ENCODE measurements at places on chromosomes 4 and X.
A peak's percentile ranks its signal among the peaks of the same experiment; 100 is the strongest.

DNA sequence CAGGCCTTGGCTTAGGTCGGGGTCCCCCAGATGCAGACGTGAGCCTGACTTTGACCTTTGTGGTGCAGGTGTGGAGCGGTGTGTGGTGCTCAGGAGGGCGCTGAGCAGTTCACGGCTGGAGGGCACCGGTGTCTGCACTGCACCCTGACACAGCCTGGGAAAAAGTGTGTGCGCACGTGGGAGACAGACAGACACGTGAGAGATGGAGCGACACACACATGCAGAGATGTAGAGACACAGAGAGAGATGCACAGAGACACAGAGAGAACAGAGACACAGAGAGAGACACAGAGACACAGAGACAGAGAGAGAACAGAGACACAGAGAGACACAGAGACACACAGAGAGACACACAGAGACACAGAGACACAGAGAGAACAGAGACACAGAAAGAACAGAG lies 6.2 kb upstream of the HTRA3 start:
- H3K36me3 ChIP-seq = no peaks in the 10 kb centered on the region
- DNase-seq = no peak
- peaks cover 2% of the 10 kb centered on the region for H3K27me3 ChIP-seq
- H3K27ac ChIP-seq = no peak overlapping the region
- peaks cover 14% of the 10 kb centered on the region for H3K4me1 ChIP-seq

DNA sequence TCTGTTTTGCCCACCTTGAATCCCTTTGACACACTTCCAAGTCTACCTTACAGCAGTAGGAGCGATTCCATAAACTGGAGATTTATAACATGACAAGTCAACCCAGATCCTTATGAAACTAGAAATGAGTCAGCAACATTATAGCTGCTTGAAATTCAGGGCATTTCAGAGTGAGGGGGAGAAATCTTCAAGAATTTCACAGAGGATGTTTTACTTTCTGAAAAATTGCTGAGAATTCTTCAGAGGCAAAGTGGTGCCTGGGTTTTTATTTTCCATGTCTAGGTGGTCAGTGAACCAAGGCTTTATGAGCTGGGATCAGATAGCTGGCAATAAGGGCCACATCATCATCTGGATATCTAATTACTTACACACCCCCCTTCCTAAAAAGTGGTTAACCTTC lies 119.8 kb downstream of the PPARGC1A start:
- DNase-seq = peak; percentile 55
- no peak overlapping the region for H3K27ac ChIP-seq
- no peaks in the 10 kb centered on the region for H3K36me3 ChIP-seq
- H3K4me1 ChIP-seq = no peaks in the 10 kb centered on the region
- no peaks in the 10 kb centered on the region for H3K27me3 ChIP-seq

- H3K27ac ChIP-seq = peak overlapping the region; percentile 33
- H3K36me3 ChIP-seq = no peaks in the 10 kb centered on the region
- H3K4me1 ChIP-seq = peaks cover 3% of the 10 kb centered on the region
- peak; percentile 17 for DNase-seq
- H3K27me3 ChIP-seq = no peaks in the 10 kb centered on the region
Observed at GRCh38 chrX:64204701-64205440, 637 bp downstream of the AMER1 start.

- no peaks in the 10 kb centered on the region for H3K4me1 ChIP-seq
- H3K36me3 ChIP-seq = no peaks in the 10 kb centered on the region
- no peak for DNase-seq
- H3K27ac ChIP-seq = no peak overlapping the region
Observed at GRCh38 chr4:116811730-116812129, 273.6 kb downstream of the TRAM1L1 start.

DNA sequence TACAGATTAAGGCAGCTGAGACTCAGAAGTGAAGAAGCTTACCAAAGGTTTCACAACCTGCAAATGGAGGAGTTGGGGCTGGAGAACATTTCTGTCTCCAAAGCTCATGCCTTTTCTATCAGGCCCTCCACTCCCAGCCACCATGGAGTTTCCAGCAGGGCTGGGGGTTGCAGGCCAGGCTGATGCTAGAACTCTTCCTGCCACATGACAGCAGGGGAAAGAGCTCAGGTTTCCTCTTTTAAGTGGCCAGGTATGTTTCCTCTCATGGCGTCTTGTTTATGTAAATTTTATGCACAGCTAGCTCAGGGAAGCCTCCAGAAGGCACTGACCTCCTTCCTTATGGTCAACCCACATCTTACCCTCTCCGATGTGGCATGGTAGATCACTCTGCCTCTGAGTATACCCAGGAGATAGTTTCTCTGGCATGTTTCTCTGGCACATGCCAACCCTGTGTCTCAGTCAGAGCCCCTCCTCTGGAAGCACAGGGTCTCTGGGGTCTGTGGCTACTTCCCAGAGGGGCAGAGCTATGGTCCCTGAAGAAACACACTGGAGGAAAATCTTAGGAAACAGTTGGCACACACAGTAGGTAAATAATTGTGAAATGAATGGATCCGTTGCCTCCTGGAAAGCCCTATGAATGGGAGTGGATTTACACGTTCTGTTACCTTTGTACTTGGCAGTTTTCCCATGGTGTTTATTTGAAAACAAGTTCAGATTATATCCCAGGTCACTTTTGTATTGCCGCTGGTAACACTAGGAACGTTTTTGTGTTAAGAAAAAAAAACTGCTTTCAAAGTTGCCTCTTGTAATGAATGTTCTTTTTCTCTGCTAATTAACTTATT lies 28.9 kb downstream of the PDK3 start:
- H3K4me1 ChIP-seq = peaks cover 3% of the 10 kb centered on the region
- H3K27me3 ChIP-seq = no peaks in the 10 kb centered on the region
- H3K36me3 ChIP-seq = no peaks in the 10 kb centered on the region
- no peak for DNase-seq

- H3K27me3 ChIP-seq = no peaks in the 10 kb centered on the region
- H3K36me3 ChIP-seq = no peaks in the 10 kb centered on the region
Observed at GRCh38 chr4:20640989-20641388, 59.3 kb upstream of the PACRGL start.

- H3K4me1 ChIP-seq = no peaks in the 10 kb centered on the region
- H3K27me3 ChIP-seq = no peaks in the 10 kb centered on the region
- H3K4me3 ChIP-seq = no peak overlapping the region
- peak; percentile 8 for DNase-seq
- H3K27ac ChIP-seq = no peak overlapping the region
- H3K36me3 ChIP-seq = no peaks in the 10 kb centered on the region
Observed at GRCh38 chr4:111283066-111283677, 660.3 kb upstream of the PITX2 start.
